ENCODE measurements at places on chromosomes 13 and 19. TPM values are rescaled to one million over a fixed set of nuclear protein-coding genes. Genes with fewer than 3 reads are reported as not detected.
A peak's percentile ranks its signal among the peaks of the same experiment; 100 is the strongest.

DNA sequence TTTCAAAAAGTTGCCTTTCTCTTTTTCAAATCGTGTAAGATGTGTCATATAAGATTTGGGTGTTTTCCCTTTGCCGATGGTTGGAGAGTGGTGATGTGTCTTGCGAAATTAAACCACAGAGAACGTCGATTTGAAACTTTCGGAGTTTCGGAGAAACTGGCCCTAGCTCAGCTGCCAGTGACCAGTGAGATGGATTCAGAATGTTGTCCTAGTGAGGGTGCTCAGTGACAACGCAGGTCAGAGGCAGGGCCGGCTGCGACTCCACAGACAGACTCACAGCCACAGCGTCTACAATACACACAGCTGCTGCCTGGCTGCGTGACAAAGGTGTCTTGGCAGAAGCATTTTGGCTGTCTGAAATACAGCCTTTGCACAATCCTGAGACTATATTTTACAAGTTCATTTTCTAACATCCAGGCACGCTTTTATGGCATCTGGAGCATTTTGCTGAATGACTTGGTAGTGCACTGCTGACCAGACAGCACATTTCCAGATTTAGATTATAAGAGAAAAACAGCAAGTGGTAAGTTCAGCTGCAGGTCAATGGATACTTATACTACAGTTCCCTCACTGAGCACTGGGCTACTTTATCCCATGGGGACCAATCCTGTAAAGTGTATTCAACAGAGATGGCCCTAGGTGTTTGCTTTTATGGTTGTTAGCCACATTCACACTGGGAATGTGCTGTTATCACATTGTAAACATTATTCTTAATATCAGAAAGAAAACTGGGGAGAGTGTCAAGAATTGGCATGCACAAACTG, 207.5 kb downstream of the KCNRG start:
- H3K36me3 ChIP-seq: no peaks in the 10 kb centered on the region
- peak; percentile 50 for DNase-seq
- H3K4me1 ChIP-seq: peaks cover 5% of the 10 kb centered on the region
- H3K27ac ChIP-seq: peak overlapping the region; percentile 1
- peak overlapping the region; percentile 6 for H3K4me3 ChIP-seq

The ZNF181 gene
- total RNA-seq: 52.8 TPM

DNA sequence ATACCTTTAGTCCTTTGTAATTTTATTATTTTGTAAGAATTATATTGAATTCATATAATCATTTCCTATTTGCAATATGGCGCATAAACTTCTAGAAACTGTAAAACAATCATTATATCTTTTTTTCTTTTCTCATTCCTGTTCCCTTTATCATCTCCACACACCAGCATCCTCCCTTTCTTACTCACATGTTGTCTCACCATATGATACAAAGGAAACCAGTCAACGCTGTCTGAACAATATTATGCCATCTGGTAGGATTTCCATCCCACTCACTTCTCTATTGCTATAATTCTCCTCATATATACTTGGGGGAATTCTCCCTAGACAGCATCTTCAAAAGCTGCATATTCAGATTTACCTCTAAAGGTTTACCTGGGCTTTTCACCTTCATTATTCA, 389.8 kb downstream of the NDFIP2 start:
- no peaks in the 10 kb centered on the region for H3K27me3 ChIP-seq
- no peak overlapping the region for H3K27ac ChIP-seq
- H3K36me3 ChIP-seq: no peaks in the 10 kb centered on the region
- no peaks in the 10 kb centered on the region for H3K4me1 ChIP-seq

GRCh38 chr13:39496506-39496905, 106.5 kb downstream of the LHFPL6 start:
- no peak for DNase-seq
- H3K27me3 ChIP-seq: no peaks in the 10 kb centered on the region
- no peak overlapping the region for H3K27ac ChIP-seq
- H3K4me1 ChIP-seq: peaks cover 25% of the 10 kb centered on the region
- H3K36me3 ChIP-seq: no peaks in the 10 kb centered on the region

The ZNF222 gene
- 0.56 TPM for total RNA-seq

GRCh38 chr13:29436291-29436690, 159.2 kb downstream of the SLC7A1 start:
- peaks cover 26% of the 10 kb centered on the region for H3K4me1 ChIP-seq
- H3K27me3 ChIP-seq: no peaks in the 10 kb centered on the region
- H3K36me3 ChIP-seq: no peaks in the 10 kb centered on the region
- DNase-seq: no peak

DNA sequence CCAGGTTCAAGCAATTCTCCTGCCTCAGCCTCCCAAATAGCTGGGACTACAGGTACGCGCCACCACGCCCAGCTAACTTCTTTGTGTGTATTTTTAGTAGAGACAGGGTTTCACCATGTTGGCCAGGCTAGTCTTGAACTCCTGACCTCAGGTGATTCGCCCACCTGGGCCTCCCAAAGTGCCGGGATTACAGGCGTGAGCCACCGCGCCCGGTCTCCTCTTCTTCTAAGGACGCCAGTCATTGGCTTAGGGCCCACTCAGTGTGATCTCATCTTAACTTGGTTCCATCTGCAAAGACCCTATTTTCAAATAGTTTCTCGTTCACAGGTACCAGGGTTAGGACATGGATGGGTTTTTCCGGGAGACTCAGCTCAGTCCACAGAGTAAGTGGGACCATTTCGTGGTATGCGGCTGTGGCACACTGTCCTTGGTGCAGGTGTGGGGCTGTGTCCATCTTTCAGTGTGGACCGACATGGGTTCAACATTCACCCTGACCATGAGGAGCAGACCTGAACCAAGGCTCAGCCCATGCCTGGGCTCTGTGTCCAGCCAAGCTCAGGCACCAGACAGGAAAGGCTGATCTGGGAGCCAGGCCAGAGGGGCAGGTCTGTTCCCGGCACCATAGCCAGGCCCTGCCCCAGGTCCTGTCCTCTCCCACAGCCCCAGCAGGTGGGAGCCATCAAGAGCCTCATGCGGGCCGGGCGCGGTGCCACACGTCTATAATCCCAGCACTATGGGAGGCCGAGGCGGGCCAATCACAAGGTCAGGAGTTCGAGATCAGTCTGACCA, 2.8 kb upstream of the MKNK2 start:
- H3K4me1 ChIP-seq: peaks cover 36% of the 10 kb centered on the region
- H3K4me3 ChIP-seq: no peak overlapping the region
- no peaks in the 10 kb centered on the region for H3K36me3 ChIP-seq
- peak; percentile 53 for DNase-seq
- peak overlapping the region; percentile 100 for H3K27ac ChIP-seq

DNA sequence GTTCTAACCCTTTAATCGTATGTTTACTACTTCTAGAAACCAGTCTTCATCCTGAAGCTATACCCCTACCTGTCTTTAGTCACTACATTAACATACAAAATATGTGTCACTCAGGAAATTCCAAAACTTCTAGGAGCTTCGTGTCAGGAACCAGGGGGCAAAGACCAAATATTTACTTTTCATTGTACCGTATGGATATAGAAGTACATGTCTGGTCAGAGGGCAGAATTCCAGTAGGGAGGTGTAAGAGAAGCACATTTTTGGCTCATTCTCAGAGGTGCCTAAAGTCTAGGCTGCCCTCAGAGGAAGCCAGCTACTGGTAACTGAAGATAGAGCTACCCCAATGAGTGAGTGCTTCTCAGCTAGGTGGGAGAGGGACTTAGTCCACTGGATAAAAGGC, 320.7 kb downstream of the DIAPH3 start:
- H3K27me3 ChIP-seq: no peaks in the 10 kb centered on the region
- no peaks in the 10 kb centered on the region for H3K4me1 ChIP-seq
- H3K36me3 ChIP-seq: no peaks in the 10 kb centered on the region
- no peak overlapping the region for H3K4me3 ChIP-seq
